ENCODE measurements at places on chromosomes 5 and 9.

DNA sequence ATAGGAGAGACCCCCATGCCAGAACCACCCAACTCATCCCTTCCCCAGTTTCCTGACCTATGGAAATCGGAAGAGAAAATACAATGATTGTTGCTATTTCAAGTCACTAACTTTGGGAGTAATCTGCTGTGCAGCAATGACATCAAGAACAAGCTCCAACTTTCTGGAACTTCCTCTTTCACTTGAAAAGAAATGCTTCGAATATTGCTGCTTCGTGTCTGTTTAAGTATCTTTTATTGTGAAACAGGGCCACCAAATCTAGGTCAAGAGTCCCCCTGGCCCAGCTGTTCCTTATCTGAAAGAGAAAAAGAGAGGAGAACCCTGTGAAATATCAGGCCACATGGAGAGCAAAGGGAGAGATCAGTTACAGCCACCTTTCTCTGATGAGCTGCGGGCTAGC, 59.4 kb upstream of the DNAH5 start:
- no peak for DNase-seq

GRCh38 chr5:142325725-142326479, 1.1 kb upstream of the SPRY4 start:
- DNase-seq, result peak; percentile 90

- no peak for DNase-seq
Observed at GRCh38 chr5:93715761-93716160, 25.6 kb downstream of the POU5F2 start.

DNA sequence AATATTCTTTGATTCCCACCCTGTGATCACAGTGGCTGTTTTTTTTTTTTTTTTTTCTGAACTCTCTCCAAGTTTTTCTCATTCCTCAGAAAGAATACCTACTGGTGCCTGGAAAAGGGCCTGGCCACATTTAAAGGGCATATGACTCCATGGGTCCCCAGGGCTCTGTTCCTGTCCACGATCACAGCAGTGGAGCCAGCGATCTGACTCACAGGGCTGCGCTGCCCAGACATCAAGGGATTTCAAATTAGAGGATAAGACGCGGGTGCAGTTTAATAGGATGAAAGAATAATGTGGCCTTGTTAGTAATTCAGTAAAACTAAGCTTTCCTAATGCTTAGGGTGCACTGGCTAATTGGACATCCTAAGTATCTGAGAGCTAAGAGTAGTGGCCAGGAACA, 175.1 kb upstream of the MSX2 start:
- DNase-seq, result peak; percentile 32

DNA sequence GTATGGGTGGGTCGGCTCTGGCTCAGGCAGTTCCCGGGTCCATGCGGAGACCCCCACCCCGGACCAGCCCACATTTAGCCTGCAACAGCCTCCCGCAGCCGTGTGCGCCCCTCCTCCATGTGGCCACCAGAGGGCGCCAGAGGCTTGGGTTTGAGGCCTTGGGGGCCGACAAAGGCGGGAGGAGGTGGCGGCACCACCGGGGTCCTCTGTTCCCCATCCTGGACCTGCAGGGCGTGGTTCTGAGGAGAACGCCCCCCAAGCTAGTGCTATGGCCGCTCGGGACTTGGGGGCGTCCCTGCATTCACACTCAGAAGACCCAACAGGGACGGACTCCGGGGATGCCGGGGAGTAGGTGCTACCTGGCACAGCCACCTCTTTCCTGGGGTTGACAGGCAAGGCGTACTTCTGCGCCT, 16.5 kb downstream of the ASS1 start:
- DNase-seq, result peak; percentile 92

DNA sequence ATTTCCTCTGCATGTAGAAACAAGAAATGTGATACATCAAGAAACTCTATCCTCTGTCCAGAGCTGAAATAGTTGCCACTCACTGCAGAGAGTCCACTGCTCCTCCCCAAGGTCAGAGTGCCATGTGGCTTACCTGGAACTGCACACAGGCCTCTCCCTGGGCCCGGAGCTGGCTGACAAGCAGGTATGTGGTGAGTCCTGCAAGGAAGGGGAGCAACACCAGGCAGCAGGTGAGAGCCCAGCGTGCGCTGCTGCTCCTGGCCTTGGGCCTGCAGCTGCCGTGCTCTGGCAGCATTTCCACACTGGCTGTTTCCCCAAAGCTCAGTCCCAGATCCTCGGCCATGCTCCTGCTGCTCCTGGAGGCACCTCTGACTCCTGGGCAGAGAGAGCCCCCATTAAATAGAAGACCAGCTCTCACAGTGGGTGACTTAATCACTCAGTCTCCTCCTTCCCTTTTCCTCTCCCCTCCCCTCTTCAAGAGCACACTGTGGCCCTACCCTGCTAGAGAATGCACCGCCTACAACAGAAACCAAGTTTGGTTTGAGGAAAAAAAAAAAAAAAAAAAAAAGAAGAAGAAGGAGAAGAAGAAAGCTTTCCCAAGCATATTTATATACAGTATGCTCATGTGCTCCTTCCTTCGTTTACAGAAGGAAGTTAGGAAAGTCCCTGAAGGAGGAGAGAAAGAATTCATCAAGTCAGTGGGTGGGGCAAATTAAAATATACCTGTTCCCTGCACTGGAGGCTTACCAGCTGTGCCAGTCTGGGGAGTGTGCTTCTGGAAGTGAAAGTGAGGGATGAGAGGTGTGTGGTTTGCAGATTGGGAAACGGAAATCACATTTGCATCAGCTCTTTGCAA, at the start of gene TNFSF15:
Gene TNFSF15 (minus strand): TSS at position 370 of the 856 bp plus-strand sequence. CDS start 27 bp downstream, at position 343.
- DNase-seq, result no peak

DNA sequence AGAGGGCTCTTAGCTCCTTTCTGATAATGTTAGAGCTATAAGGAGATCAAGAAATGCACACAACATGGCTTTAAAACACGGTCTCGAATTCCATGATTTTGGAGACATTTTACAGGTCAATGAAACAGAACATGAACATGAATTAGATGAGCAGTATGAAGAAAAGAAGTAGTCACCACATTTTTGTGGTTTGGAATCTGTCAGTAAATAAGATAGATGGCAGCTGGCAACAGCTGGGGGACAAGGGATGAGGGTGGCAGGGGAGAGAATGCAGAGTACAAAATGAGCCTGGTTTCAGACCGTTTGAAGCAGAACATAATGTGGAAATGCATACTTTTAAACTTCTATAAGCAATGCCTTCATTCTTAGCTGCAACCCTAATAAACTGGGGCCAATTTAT, 107.1 kb downstream of the OXCT1 start:
- no peak for DNase-seq

DNA sequence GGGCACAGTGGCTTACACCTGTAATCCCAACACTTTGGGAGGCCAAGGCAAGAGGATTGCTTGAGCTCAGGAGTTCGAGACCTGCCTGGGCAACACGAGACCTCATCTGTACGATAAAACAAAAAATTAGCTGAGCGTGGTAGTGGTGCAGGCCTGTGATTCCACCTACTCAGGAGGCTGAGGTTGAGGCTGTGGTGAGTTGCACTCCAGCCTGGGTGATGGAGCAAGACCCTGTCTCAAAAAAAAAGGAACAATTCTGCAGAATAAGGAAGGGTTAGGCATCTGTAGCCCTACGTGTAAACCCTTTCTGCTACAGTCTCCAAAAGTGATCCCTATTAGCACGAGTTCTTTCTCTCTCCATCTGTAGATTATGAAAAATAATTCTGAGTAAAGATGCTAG, 19.9 kb downstream of the CDC26 start:
- no peak for DNase-seq

- DNase-seq, result no peak
Observed at GRCh38 chr5:179882338-179882737, 23.7 kb upstream of the MRNIP start.

All from lower leg skin (tissue), 4 donors.